Stimulated activated CD8-positive, alpha-beta memory T cell treated with anti-CD3 and anti-CD28 coated beads, Interleukin-7, amount 100 ng/mL, for 48 hours (primary cell): ENCODE measurements at places on chromosomes 5 and 9.

GRCh38 chr9:6562871-6563430 is 82.6 kb downstream of the GLDC start:
- no peak for DNase-seq

DNA sequence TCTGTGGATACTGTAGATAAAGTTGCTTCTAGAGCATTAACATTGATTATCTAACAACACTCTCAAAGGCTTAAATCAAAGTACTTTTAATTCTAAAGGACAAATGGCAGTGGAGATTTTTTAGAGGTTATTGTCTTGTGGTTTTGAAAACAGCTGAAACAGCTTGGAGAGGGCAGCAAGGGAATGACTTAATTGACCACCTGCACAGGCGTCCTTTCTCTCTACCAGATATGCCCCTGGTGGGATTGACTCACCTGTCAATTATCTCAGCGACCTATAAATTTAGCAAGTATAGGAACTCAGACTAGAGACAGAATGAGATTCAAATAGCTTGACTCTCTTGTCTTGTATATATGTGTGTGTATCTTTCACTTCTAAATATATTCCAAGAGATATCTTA is 13.5 kb downstream of the ARL14EPL start:
- DNase-seq = no peak

- DNase-seq = no peak
Measured at GRCh38 chr5:53239301-53239990, 129.9 kb upstream of the MOCS2 start.

GRCh38 chr5:176810081-176810597 is at the start of gene UNC5A:
Gene UNC5A, plus strand, starts transcription at chr5:176810559. Its CDS starts 192 bp downstream, at chr5:176810751.
- DNase-seq = no peak

GRCh38 chr9:80866121-80866520 is 823.2 kb downstream of the TLE1 start:
- no peak for DNase-seq

GRCh38 chr5:759781-760362 is 24.7 kb downstream of the ZDHHC11B start:
- DNase-seq = no peak

DNA sequence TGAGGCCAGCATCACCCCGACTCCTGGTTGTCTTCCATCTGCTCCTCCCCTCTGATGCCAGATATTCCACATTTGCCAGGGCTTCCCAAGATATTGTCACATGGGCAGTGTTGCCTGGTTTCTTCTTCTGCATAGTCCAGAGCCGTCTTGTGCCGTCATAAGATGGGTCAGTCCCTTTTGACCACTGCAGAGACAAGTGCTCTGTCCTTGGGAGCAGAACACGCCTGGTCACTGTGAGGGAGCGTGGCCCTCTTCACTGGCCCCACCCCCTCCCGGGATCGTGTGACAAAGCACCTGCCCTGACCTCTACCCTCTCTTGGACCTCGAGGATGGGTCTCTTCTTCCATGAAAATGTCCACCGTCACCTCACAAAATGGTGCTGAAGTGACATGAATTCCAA is 41.6 kb downstream of the UBE2QL1 start:
- DNase-seq = no peak

- no peak for DNase-seq
Measured at GRCh38 chr5:113330533-113331208, 104.1 kb downstream of the TSSK1B start.

DNA sequence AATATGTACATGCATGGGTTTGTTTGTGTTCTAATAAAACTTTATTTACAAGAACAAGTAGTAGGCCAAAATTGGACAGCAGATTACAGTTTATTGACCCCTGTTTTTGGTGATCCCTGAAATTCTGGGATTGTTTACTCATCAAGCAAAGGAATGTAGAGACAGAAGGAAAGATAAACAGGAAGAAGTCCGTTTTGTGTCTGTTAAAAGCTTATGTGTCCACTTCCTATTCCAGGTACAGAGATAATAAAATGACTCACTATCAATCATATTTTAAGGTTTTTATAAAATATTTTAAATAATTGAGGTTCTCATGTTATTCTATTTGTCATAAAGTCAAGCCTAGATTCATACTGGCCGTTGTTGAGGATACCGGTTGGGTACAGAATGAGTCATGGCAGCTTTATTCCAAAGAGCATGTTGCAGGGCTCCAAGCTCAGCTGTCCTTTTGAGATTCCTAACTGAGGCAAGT is 214.9 kb upstream of the DAB2 start:
- no peak for DNase-seq

DNA sequence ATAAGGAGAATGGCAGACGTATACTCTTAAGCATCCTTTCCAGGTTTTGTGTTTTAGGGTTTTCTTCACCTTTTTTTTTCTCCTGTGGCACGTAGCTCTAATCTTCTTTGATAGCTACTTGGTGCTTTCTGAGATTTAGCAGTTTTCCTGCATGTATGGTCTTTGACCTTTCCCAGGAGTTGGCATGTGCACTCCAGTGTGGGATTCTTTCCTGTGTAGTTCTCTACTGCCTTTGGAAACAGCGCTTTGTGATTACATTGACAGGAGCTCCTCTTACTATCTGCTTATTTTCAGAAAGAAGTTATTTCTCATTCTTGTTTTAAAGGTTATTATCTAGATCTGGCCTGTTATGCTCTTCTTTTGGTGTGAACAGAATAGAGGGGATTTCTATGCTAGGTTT is 65.5 kb downstream of the UNC13B start:
- DNase-seq = no peak

GRCh38 chr9:19122490-19123042 is 4.7 kb downstream of the PLIN2 start:
- no peak for DNase-seq

DNA sequence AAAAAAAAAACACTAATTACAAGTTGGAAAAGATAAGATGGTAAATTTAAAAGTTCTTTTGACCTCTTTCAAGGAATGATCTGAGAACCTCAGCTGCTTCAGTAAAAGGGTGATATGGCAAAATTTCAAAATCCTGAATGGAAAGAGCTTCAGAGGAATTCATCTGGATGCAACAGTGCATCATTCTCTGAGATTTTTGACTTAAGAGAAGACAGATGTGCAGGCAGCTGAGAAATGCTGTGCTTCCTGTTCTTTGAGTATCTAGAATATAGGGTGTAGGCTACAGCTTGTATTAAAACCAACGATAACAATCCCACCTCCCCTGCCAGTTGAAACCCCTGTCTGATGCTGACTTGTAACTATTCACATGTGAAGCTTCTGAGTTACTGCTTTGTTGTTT is 6.2 kb downstream of the FRMPD1 start:
- no peak for DNase-seq

GRCh38 chr5:137613554-137614265 is 114.6 kb upstream of the SPOCK1 start:
- no peak for DNase-seq

DNA sequence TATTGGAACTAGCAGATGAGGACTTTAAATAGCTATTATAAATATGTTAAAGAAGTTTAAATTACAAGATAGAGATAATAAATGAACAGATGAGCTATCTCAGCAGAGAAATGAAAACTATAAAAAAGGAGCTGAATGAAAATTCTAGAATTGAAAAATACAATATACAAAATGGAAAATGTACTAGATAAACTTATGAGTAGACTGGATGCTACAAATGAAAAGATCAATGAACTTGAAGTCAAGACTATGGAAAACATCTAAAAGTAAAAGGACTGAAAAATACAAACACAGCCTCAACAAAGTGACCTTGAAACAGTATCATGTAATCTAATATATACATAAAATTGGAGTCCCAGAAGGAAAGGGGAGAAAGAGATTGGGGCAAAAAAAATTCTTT is 10.7 kb upstream of the PDLIM4 start:
- DNase-seq = no peak

- no peak for DNase-seq
Measured at GRCh38 chr5:87002485-87002884, 265.2 kb upstream of the RASA1 start.

DNA sequence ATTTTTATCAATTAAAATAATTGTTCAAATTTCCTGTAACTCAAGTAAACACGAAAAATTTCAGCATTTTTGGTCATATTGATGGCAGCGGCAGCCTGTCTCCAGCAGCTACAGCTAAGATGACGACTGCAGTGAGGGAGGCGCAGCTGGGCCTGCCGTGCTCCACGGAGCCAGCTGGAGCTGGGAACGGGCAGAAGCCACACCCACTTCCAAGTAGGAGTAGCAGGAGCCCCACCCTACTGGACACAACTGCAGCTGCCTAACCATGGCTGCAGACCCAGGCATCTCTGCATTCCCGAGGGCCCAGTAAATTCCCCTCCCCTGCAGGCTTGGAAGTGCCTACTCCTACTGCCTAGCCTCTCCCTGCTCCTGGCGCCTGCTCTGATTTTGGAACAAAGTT is 2031.7 kb downstream of the EFNA5 start:
- DNase-seq = no peak

- DNase-seq = no peak
Measured at GRCh38 chr9:19768798-19769197, 20.0 kb downstream of the SLC24A2 start.

DNA sequence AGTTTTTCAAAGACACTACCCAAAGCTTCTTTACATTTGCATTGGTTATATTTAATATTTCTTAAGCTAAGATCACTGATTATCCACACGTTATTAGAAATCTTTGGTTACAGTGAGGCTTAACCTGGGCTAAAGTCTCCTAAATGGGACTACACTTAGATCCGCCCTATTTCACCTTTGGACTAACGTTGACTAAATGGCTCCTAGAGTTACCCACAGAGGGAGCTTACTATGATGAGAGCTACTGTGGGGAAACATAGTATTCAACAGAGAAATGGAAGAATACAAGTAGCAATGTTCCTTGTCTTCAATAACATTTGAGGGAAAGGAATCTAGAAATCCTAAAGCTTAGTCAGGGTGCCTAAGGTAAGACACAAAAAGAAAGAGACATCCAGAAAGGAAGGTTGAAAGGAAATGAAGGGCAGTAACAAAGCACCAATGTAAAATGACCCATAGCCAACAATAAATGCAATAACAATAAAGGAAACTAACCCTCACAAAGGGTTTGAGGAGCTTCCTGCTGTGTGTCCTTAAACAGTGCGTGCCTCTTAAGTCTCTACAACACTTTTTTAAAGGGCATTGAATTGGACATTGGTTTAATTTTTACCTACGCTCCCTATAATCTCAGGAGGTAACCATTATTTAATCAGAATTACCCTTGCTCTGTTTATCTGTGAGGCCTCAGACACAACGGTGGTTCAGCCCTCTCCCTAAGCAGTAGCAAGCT is 217.1 kb downstream of the PJA2 start:
- no peak for DNase-seq

DNA sequence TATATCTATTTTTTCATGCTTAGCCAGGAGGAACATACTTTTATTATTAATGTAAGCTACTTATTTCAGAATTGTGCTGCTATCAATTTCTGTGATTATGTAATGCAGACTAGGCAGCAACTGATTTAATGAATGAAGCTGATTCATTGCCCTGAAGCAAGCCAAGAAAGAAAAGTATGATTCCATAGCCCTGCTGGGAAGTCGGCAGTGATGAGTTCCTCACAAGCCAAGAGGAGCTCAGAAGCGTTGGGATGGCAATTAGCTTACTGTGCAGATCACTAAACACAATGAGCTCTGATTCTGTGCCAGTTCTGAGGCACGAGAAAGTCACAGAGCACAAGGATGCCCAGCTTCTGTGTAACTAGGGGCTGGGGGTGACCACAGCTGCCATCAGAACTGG is 254.3 kb upstream of the KLF9 start:
- no peak for DNase-seq

GRCh38 chr9:89458768-89459496 is 39.0 kb downstream of the SEMA4D start:
- DNase-seq = no peak

DNA sequence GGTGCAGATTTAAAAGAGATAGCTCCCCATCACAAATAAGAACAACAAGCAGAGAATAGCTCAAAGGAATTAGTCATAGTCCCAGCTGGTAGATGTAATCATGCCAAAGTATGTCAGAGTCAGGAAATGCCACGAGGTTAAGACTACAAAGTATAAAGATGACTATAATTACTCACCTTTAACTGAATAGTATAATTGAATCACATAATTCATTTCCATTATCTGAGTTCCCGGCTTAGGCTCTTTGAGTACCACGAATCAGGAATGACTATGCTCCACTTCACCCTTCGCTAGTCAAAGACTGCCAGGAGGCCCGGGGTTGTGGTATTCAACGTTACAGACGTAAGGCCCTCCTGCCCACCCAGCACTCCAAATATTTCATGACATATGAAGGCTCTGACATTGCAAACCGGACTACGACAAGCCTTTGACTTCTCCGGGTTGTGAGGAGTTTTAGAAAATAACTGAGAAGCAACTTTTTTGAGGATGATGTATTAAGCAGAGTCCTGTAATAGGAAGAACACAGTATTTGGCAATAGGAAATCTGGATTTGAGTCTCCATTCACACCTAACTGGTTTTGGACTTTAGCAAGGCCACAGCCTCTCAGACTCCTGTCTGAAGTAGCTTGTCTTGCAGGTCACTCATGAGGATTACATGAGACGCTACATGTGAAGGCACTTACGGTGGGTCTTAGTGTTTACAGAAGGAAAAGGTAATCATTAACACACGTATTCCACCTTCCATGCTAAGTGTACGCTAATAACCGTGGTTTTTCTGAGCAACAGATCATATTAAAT is 64.6 kb downstream of the ENC1 start:
- DNase-seq = no peak

DNA sequence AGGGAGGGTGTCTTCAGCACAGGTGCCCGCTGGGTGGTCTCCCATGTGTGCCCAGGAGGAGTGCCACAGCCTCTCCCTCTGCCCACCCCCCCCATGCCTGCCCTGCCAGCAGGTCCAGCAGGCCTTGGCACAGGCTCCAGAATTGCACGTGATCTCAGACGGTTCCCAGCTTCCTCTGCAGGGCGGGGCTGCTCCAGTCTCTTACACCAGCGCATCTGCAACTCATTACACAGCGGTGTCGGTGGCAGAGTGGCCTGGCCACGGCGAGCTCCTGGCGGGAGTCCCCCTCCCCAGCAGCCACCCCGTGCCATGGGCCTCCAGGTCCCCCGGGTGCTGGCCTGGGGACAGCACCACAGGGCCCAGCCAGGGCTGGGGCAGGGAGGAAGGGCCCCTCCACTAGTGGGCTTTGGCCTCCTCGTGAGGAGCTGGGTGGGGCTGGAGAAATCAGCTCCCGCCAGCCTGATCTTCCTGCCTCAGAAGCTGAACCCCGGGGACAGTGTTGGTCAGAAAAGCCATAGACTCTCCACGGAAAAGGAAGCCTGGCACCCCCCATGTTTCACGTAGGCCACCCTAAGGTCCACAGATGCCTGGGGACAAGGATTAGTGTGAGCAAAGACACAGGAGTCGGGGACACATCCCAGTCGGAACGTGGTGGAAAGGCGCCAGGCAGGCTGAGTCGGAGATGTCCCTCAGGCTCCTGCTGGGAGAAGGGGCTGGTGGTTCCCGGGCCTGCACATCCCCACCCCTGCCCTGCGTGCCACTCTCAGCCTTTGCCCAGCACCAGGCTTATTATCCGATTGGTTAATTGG is 40.2 kb downstream of the RXRA start:
- DNase-seq = no peak

DNA sequence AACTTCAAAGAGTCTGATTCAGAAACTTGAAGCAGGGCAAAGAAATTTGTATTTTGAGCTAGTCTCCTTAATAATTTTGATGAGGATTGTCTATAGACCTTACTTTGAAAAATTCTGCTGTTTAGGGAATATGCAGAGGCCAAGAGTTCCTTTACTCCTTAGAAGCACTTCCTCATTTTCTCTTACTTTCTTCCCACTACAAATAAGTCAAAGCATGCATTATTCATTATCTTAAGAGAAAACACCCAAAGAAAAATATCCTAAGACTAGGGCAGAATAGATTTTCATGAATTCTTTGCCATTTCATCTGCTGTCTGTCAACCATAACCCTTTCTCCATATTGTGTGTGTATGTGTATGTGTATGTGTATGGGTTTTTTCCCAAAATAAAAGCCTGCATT is 307.9 kb downstream of the KCTD16 start:
- no peak for DNase-seq

GRCh38 chr5:27241564-27242257 is 203.3 kb upstream of the CDH9 start:
- DNase-seq = no peak
